Renal cortex interstitium (tissue), 15 donors: ENCODE measurements at places on chromosomes 2 and 18. TPM values are rescaled to one million over a fixed set of nuclear protein-coding genes. Genes with fewer than 3 reads are reported as not detected.

The MERTK gene
- 18.7 TPM for polyA plus RNA-seq

The EIF2AK3 gene
- 29.4 TPM for polyA plus RNA-seq

The SCN7A gene
- polyA plus RNA-seq: 15.3 TPM

The L3MBTL4 gene
- 4.6 TPM for polyA plus RNA-seq

The G6PC2 gene
- polyA plus RNA-seq: not detected

- DNase-seq: no peak
These were observed 652.6 kb downstream of the NRXN1 start for GRCh38 chr2:50379351-50379750.

DNA sequence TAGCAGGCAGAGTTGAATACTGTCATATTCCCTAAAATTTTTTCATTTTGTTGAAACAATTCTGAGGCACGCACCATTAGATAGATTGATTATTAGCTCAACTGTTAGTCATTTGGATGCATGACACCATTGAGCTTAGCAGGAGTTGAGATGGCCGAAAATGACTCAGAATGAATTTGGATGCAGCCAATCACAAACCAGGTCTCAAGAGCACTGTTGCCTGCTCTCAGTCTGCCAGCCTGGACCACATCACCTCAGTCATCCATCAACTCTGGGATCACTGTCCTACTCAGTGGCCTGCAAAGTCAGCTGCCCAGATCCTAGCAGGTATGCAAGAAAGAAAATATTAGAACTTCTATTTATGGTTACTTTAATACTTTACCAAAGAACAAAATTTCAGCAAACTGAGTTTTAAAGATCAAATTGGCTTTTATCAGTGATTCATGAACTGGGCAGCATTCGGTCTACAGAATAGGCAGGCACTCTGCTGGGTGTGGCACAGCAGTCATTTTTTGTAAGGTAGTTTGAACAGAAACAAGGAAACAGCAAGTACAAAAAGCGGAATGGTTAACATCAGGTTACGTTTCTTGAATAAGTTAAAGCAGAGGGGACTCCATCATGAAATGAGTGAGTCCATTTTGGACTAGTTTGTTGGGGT, 152.7 kb upstream of the ARHGAP28 start:
- DNase-seq: no peak

- no peak for DNase-seq
These were observed 14.0 kb downstream of the QPCT start for GRCh38 chr2:37358466-37358865.
